ENCODE measurements at places on chromosomes 2 and 18.
A peak's percentile ranks its signal among the peaks of the same experiment; 100 is the strongest.

DNA sequence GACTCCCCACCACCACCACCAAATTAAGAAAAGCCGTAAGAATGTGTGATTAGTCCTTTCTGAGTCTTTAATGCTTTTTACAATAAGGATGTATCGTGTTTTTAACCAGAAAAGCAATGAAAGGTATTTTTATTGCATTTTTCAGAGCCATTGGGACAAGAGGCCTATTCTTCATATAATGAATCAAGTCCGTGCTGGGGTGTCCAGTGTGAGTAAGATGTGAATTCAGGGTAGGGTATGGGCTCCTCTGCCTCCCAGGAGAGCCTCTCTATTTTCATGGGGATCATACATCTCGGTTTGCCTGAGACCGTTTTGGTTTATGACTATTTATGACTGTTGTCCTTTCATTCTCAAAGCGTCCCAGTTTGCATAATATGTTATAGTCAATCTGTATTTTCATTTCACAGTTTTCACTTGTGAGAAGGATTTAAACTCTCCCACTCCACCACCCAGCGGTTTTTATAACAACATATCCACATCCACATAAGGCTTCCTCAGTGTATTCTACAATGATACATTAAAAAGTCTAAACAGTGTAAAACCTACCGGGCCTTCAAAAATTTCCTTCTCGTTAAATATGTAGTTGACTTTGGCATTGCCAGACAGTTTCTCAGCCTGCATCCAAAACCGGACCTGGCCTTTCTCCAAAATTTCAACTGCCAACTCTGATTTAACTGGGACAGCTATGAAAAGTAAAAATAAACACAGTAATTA is 80.8 kb upstream of the LPIN2 start:
- peak; percentile 33 for DNase-seq

GRCh38 chr2:152815634-152816257 is 97.3 kb downstream of the ARL6IP6 start:
- no peak for DNase-seq

DNA sequence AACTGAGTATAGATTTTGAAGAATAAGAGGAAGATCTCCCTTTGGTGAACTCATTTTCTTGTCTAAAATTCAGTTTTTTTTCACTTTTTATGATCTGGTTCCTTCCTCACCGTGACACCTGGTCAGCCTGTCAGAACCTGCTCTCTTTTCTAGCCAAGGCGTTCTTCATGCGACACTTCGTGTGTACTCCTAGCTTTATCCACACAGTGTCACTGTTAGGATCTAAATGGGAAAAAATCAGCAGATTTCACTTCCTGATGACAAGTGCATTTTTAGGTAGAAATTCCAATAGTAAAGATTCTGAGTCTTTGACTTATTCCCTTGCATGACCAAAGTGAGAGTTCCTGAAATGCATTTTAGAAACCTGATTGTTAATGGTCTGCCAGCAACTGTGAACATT is 89.8 kb downstream of the KLHL14 start:
- no peak for DNase-seq

GRCh38 chr2:74564222-74564621 is 9.7 kb downstream of the DOK1 start:
- DNase-seq, result no peak

GRCh38 chr2:231614559-231615057 is 21.9 kb downstream of the TEX44 start:
- DNase-seq, result no peak

DNA sequence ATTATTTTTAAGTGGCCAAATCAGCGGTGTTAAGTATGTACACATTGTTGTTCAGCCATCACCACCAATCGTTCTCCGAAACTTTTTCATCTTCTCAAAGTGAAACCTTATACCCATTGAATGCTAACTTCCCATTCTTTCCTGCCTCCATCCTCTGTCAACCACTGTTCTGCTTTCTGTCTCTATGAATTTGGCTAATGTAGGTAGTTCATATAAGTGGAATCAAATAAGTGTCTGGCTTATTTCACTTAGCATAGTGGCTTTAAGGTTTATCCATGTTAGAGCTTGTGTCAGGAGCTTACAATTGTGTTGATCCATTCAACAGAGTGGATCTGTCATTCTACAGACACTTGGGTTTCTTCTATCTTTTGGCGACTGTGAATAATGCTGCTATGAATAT is 192.1 kb downstream of the WDR7 start:
- DNase-seq, result no peak

DNA sequence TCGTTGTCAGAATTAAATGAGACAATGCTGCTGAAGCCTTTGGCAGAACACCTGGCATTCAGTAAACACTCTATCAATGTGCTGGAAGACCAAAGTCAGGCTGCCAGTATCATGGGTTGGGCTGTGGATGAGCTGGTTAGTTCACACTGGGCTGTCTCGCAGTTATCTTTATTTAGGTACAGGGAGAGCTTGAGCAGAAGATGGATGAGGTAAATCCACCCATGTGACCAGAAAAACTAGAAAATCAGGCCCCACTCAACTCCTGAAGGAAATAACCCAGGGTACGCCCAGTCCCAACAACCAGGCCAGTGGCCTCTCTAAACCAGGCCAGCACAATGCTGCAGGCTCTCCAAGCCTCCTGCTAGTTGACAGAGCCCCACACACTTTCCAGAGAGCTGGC is 330.3 kb downstream of the TNS1 start:
- no peak for DNase-seq

- no peak for DNase-seq
These were observed 27.3 kb upstream of the ITGB6 start for GRCh38 chr2:160227293-160227915.

GRCh38 chr2:215537611-215538010 is 101.7 kb upstream of the FN1 start:
- DNase-seq, result no peak

DNA sequence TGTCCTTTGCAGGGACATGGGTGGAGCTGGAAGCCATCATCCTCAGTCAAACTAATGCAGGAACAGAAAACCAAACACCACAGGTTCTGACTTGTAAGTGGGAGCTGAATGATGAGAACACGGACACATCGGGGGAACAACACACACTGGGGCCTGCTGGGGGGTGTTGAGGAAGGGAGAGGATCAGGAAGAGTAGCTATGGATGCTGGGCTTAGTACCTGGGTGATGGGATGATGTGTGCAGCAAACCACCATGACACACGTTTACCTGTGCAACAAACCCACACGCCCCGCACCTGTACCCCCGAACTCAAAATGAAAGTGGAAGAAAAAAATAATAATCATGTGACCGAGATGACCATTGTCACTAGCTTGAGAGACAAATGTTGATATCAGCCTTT is 114.7 kb downstream of the NDUFA10 start:
- DNase-seq, result no peak
